ENCODE measurements at places on chromosomes 16 and 17.

GRCh38 chr16:1333149-1333812, at the start of gene BAIAP3:
BAIAP3 (plus strand) TSS chr16:1333645; CDS start chr16:1338550, 4,905 bp downstream.
- ATAC-seq: peak; percentile 62

GRCh38 chr16:47774661-47775060, 313.5 kb downstream of the PHKB start:
- no peak for ATAC-seq

- ATAC-seq: no peak
Measured at GRCh38 chr17:31489295-31490018, 98.0 kb downstream of the RAB11FIP4 start.

DNA sequence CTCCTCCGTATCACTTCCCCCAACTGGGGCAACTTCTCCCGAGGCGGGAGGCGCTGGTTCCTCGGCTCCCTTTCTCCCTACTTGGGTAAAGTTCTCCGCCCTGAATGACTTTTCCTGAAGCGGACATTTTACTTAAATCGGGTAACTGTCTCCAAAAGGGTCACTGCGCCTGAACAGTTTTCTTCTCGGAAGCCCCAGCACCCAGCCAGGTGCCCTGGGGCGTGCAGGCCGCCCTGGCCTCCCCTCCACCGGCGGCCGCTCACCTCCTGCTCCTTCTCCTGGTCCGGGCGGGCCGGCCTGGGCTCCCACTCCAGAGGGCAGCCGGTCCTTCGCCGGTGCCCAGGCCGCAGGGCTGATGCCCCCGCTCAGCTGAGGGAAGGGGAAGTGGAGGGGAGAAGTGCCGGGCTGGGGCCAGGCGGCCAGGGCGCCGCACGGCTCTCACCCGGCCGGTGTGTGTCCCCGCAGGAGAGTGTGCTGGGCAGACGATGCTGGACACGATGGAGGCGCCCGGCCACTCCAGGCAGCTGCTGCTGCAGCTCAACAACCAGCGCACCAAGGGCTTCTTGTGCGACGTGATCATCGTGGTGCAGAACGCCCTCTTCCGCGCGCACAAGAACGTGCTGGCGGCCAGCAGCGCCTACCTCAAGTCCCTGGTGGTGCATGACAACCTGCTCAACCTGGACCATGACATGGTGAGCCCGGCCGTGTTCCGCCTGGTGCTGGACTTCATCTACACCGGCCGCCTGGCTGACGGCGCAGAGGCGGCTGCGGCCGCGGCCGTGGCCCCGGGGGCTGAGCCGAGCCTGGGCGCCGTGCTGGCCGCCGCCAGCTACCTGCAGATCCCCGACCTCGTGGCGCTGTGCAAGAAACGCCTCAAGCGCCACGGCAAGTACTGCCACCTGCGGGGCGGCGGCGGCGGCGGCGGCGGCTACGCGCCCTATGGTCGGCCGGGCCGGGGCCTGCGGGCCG, 1.6 kb downstream of the HIC1 start:
- ATAC-seq: no peak

GRCh38 chr17:15048933-15049794, 216.0 kb downstream of the PMP22 start:
- no peak for ATAC-seq

GRCh38 chr17:8477171-8477570, 41.5 kb downstream of the NDEL1 start:
- ATAC-seq: no peak

GRCh38 chr17:18064053-18064452, 23.7 kb upstream of the DRG2 start:
- no peak for ATAC-seq

DNA sequence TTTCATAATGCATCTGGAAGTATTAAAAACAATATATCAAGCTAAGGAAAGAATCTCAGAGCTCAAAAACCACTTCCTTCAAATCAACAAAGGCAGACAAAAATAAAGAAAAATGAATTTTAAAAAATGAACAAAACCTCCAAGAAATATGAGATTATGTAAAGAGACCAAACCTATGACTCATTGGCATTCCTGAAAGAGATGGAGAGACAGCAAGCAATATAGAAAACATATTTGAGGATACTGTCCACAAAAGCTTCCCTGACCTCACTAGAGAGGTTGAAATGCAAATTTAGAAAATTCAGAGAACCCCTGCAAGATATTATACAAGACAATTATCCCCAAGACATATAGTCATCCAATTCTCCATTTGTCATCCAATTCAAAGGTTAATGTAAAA, 311.3 kb upstream of the SOX9 start:
- ATAC-seq: no peak

DNA sequence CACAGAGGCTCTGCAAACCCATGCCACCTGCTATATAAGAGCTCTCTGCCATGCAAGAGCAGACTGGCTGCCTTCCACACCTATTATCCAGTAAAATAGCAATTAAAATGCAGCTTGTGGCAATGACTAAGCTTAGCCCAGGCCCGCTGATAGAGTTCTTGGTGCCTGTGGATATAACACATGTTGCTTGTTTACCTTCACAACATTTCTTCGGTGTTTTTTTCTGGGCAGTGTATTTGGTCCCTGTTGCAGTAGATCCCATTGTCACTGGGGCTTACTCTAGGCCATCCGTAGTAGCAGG, 63.5 kb downstream of the SPECC1 start:
- no peak for ATAC-seq

GRCh38 chr17:46099865-46100264, 93.4 kb downstream of the KANSL1 start:
- no peak for ATAC-seq

DNA sequence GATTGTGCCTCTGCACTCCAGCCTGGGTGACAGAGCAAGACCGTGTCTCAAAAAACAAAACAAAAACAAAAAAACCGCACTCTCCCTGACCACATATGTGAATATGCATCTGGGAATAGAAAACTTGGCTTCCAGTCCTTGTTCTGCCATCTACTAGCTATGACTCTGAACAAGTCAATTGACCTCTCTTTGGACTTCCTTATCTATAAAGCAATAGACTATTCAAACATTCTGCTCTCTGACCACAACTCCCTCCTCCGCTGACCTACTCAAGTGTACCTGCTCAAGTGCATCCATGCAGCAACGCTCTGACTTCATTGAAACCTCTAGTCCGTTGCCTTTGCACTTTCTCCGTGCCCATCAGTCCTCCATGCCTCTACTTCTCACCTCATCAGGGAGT, 52.6 kb upstream of the KDM6B start:
- ATAC-seq: no peak

DNA sequence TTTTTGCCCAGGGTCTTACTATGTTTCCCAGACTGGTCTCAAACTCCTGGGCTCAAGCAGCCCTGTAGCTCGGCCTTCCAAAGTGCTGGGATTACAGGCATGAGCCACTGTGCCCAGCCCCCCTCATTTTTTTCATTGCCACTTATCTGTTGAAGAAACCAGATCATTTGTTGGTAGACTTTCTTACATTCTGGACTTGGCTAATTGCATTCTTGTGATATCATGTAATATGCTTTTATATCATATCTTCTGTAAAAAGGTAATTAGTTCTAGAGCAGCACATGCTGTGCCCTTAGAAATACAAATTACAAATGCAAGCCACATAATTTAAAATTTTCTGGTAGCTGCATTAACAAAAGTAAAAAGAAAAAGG, 53.9 kb downstream of the PPM1E start:
- ATAC-seq: no peak

GRCh38 chr17:2837147-2837561, 40.9 kb downstream of the RAP1GAP2 start:
- peak; percentile 98 for ATAC-seq

DNA sequence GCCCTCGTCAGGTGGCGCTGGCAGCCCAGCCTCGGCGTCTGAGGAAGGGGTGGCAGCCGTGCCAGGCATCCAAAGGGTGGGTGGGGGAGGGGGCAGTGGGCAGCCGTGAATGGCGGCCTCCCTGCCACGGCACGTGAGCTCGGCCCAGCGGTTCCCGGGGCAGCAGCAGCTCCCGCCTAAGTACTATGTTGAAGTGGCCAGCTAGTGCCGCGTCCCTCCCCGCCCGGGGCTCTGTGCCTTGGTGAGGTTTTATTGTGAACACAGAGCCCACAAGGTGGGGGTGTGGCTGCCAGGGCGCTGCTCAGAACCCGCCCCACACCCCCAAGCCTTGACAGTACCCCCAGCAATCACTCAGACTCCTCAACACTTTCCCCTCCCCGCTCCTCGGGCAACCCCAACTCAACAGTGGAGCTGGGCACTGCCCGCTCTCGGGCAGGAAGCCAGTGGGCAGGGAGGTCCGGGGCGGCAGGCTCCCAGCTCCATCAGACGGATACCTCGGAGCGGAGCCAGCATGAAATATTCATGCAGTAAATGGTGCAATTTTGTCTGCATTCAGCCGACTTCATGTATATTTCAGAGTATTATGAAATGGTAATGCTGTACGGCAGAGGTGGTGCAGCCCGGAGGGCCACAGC, 80.4 kb downstream of the ENGASE start:
- no peak for ATAC-seq

DNA sequence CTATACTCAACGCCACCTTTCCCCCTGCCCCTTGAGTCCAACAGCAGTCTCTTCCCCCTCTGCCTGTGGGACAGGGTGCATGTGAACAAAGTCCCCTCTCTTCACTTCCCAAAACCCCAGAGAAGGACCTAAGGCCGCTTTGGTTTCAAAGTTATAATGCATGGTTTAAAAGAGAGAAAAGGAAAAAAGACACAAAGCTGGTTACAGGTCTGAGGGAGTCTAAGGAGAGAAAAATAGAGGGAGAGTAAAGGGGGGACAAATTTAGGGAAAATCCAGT, 1.1 kb upstream of the GABARAP start:
- ATAC-seq: no peak

DNA sequence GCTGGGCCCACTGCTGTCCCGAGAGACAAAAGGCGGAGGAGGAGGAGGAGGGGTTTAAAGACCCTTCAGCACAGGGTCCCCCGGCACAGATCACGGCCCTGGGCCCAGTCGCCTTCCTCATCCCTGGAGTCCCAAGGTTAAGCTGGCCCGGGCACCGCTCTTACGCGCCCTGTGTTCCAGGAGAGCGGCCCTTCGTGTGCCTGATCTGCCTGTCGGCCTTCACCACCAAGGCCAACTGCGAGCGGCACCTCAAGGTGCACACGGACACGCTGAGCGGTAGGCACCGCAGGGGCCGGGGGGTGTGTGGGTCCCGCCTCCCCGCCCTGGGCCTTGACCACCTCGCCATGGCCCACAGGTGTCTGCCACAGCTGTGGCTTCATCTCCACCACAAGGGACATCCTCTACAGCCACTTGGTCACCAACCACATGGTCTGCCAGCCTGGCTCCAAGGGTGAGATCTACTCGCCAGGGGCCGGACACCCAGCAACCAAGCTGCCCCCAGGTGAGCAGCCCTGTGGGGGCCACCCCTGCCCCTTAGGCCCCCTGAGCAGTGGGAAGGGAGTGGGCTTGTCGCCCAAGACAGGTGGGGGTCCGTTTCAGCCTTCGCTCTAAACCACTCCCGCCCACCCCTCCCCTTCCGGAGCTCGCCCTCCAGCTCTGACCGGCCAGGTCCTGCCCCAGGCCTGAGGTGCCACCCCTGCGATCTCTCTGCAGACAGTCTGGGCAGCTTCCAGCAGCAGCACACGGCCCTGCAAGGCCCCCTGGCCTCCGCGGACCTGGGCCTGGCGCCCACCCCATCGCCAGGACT, 37.6 kb upstream of the ZC3H18 start:
- ATAC-seq: no peak

DNA sequence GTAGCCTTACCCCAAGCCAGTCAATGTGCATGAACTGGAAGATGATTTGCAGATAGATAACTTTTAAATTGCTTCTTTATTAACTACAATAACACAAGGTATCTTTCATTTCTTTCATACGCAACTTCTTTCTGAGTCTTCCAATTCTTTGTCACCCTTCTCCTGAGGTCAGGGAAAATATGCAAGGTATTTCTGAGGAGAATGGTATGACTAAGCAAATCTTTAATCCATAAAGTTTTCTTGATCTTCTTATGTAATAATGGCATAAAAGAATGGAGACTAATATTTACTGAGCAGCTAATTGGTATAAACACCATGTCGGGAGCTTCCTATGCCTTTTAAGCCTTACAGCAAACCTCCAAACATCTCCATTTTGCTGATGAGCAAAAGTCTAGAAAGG, 438.9 kb downstream of the KCNJ2 start:
- ATAC-seq: no peak

GRCh38 chr17:50774225-50774803, 7.0 kb upstream of the ANKRD40CL start:
- no peak for ATAC-seq

DNA sequence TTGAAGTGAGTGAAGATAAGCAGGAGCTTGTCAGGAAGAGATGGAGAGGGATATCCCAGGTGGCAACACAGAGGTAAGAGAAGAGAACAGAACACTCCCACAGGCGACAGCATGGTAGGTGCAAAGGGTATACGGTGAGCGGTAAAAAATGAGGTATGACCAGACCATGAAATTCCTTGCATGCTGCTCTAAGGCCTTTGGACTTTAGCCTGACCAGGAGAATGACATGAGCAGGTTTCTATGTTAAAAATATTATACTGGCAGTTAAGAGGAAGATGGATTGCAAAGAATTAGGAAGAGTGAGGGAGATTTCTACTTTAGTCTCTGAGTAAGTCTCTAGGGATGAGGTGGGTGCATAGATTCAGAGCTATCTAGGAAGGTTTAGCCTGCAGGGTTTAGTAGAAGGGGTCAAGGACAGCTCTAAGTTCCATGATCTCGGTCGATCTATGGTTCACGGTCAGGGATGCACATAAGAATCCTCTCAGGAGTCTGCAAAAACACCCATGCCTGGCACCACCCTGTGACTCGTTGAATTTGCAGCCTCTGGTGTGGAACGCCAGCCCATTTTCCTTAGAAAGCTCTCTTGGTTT, 65.7 kb downstream of the HLF start:
- ATAC-seq: no peak

GRCh38 chr17:50946223-50946890, 80.2 kb upstream of the TOB1 start:
- ATAC-seq: no peak

DNA sequence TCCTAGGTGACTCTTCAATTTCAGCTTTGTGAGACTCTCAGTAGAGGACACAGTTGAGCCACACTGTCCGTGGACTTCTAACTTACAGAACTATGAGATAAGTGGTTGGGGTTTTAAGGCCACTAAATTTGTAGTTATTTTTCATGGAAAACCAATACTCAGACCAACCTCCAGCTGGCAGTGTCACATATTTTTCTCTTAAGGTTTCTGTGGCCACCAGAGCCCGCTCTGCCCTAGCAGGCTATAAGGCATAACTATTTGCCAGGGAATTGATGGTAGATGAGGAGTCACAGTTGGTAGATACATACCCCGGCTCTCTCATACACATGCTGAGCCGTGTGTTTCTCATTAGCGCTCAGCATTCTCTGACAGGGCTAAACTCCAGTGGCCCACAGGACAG, 336.8 kb upstream of the MON1B start:
- ATAC-seq: no peak

DNA sequence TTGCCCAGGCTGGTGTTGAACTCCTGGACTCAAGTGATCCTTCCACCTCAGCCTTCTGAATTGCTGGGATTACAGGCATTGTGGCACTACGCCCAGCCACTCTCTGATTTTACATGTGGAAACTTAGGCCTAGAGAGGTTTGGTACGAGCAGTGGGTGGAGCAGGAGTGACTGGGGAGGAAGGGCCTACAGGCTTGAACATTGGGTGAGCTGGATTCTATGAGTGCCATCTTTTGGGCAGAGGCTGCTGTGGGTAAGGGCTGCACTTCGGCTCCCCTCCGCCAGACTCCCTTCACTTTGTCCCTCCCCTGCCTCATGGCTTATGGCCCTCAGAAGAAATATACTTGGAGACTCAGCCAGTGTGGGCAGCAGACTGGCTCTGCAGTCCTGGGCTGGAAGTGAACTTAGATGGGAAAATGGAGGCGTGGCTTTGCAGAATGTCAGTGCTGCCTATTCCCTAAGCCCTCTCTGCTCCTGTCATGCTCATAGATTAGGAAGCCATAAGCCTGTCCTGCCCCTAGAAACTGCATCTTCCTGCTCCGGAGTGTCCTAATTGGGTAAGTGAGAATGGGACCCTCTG, 9.5 kb upstream of the MRC2 start:
- no peak for ATAC-seq

Measured in activated CD4-positive, CD25-positive, alpha-beta regulatory T cell treated with anti-CD3 and anti-CD28 coated beads, Interleukin-2, amount 50 U/mL, for 24 hours (primary cell).